Omental fat pad (tissue), 4 donors: ENCODE measurements at places on chromosomes 16 and 17. TPM values are rescaled to one million over a fixed set of nuclear protein-coding genes. Genes with fewer than 3 reads are reported as not detected.

MRPL12 gene
- total RNA-seq, result 52.1 TPM

CASKIN2 gene
- 24.6 TPM for total RNA-seq

SLC5A10 gene
- total RNA-seq, result not detected

CBX2 gene
- 5.2 TPM for total RNA-seq

ARL5C gene
- total RNA-seq, result not detected

TTC19 gene
- total RNA-seq, result 66.5 TPM

FBXO31 gene
- 187 TPM for total RNA-seq

SYCE1L gene
- total RNA-seq, result 0.84 TPM

CDYL2 gene
- total RNA-seq, result 5.9 TPM

SLC35G6 gene
- total RNA-seq, result not detected

ITGB4 gene
- total RNA-seq, result 10.7 TPM
